ENCODE measurements at places on chromosomes 7 and 10.
A peak's percentile ranks its signal among the peaks of the same experiment; 100 is the strongest.

DNA sequence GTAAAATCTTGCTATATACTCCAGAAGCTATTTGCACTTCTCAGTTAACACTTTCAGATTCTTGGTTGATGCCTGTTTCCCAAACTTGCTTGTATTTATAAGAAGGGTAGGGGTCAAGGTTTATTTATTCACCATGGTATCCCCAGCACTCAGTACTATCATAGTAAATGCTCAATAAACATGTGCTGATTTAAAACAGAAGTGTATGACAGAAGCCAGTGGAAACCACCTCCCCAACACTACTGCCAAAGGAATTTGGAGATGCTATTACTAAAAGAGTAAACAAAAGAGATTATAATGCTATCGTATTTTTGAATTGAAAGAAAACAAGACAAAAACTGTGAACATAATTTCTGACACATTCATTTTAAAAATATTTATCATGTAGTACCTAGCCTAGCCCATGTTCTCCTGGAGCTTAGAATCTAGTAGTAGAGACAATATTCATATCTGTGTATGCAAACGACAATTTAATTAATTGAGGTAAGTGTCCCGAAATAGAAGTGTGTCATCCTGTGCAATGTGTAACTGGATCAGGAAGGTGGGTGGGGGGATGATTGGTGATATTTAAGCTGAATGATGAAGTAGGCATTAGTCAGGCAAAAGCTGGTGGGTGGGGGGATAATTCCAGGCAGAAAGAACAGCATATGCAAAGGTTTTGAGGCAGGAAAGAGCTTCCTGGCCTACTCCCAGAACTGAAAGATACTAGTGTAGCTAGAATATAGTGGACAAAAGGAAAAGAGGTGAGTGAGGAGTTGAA, 77.5 kb downstream of the HGF start:
- no peak for DNase-seq

DNA sequence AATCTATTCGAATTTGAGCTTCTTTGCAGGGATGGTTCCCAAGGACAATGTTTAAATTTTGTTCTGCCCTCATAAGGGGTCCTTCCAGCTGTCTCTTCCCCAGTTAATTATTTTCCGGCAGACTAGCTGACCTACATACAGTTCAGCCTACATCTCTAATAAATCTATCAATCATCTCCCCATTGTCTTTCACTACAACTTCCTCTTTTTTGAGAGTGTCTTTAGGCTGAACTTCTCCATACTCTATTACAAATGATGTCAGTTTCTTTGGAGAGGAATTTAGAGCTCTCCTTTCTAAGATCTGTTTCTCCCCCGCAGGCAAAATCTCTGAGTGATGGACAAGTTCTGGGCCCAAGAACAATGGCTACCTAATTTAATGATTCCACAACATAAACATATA, 122.2 kb downstream of the PCLO start:
- DNase-seq, result no peak

DNA sequence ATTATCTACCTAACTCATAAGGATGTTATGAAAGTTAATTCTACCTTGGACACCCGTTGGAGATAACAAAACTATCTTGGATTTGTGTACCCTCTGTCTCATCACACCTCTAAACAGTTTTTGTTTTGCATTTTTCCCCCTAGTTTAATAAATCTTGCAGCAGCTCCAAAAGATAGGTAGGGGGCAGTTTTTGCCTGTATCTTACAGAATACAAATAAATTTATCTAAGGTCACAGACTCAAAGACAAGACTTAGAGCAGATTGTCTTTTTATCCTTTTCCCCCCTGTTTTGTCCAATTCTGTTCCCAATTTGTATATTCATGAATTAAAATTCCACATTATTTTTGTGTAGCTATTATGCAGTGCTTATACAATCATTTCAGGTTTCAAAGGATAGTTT, 5.0 kb upstream of the SORCS1 start:
- no peak for DNase-seq

DNA sequence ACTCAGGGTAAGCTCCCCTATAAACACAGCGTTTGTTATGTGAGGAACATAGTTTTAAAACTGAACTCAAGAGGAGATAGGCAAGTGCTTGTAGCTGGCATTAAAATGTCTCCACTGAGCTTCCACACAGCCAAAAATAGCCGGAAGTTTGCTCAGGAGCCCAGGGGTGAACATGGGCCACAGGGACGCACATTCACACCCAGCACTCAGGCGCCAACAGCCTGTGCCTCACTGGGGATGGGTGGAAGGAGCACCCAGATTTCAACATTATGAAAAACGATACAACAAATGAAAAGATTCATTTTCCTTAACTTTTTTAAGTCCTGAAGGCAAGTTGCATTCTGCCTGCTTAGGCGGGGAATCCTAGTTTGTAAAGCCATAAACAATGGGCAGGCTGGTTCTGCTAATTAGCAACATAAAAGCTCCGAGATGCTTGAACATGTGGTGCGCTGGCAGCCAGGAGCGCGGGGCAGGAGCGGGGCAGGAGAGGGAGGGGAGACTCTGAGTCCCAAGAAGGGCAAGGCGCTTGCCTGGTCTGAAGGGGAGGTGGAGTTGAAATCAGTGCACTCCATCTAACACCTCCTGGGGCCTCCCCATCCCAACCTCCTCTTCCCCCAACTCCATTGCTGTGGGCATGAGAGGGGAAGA, 235.9 kb downstream of the COBL start:
- no peak for DNase-seq

DNA sequence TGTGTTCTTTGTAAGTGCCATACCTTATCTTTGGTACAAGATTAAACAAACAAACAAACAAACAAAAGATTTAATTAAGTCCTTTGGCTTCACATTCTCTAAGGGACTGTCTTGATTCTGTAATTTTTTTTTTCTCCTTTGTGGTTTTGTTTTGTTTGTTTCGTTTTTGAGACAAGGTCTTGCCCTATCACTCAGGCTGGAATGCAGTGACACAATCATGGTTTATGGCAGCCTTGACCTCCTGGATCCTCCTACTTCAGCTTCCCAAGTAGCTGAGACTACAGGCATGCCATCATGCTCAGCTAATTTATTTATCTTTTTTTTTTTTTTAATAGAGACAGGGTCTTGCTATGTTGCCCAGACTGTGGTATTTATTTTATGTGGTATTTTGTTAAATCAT, 165.8 kb downstream of the LRRC4 start:
- DNase-seq, result no peak

DNA sequence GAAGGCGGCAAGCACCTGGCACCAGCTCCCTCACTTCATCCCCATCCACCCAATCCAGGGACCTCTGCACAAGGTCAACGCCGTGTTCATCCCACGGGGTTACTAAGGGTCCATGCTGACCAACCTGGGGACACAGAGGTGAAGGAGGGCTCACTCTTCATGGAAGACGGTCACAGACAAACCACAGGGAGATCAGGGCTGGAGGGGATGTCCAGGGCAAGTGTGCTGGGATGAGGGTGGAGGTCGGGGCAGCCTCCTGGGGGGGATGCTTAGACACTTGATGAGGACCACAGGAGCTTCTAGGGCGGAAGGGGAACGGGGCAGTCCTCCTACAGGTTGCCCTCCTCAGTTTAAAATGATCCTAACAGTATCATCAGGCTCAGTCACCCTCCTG, 46.7 kb downstream of the FAM53B start:
- DNase-seq, result no peak

- DNase-seq, result no peak
These were observed 72.0 kb upstream of the KCTD7 start for GRCh38 chr7:66556549-66557213.

GRCh38 chr7:81743665-81744064, 26.2 kb downstream of the HGF start:
- no peak for DNase-seq

DNA sequence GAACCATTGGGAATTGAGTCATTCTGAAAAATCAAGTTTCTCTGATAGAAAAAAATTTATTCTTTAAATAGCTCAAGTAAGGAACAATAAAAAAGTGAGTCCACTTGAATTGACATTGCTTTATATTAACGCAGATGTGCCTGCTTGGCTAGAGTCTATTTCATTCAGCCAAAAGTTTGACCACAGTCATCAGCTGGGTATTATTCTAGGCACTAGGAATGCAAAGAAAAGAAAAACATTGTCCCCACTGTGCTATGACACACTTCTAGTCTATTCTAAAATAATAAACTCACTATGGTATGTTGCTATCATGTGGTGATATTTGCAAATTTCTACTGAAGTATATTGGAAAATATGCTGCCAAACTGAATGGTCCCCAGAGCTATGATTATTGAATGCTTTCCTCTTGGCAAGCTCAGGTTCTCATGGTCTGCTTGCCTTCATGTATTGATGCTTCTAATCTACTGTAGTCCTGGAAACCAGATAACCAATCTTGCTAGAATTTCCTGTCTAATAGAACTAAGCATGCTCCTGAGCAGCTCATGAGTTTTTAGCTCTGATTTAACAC, 8.3 kb downstream of the SFRP4 start:
- no peak for DNase-seq

DNA sequence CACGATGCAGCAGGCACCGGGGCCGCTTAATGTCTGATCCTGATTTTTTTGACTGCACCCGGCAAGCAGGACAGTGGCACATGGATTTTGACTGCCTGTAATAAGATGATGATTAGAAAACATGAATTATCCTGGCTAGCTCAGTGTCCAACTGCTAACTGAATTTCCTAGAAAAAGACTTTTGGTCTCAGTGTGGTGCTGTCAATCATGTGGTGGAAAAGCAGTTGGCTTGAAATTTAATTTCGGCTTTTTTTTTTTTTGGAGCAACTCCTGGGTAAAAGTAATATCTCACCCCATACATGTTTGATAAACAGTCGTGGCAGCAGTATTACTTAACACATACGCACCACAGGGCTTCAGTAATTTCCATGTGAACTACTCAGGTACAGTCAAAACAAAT, 227.7 kb downstream of the FANK1 start:
- DNase-seq, result no peak

- DNase-seq, result no peak
These were observed 52.0 kb upstream of the ZNRF2 start for GRCh38 chr7:30232391-30232790.

GRCh38 chr7:151272877-151273276, 24.4 kb upstream of the SMARCD3 start:
- DNase-seq, result no peak

DNA sequence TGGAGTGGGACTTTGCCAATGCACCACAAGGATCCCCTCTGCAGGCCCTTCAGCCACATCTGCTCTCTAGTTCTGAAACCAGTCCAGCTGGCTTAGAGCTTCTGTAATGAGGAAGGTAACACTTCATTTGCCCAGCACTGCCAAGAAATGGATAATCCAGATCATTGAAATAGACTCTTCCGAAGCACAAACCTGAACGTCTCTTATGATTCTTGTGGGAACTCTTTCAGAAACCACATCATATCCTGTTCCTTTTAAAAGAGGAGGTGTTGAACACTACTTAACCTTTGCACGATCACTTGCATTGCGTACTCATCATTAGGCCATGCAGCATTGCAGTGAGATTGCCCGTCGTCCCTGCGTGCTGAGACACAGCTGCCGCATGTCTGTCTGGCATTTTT, 25.8 kb upstream of the PLPP4 start:
- no peak for DNase-seq

GRCh38 chr10:102274062-102274461, 28.7 kb downstream of the GBF1 start:
- no peak for DNase-seq

GRCh38 chr10:112184379-112184778, 814 bp upstream of the GPAM start:
- DNase-seq, result peak; percentile 3

- DNase-seq, result no peak
These were observed 1.4 kb upstream of the IL6 start for GRCh38 chr7:22725585-22725984.

GRCh38 chr10:115903845-115904244, 369.2 kb downstream of the GFRA1 start:
- no peak for DNase-seq

GRCh38 chr10:87915406-87915805, 52.0 kb downstream of the PTEN start:
- no peak for DNase-seq

GRCh38 chr10:11598712-11599397, 12.6 kb downstream of the USP6NL start:
- no peak for DNase-seq

DNA sequence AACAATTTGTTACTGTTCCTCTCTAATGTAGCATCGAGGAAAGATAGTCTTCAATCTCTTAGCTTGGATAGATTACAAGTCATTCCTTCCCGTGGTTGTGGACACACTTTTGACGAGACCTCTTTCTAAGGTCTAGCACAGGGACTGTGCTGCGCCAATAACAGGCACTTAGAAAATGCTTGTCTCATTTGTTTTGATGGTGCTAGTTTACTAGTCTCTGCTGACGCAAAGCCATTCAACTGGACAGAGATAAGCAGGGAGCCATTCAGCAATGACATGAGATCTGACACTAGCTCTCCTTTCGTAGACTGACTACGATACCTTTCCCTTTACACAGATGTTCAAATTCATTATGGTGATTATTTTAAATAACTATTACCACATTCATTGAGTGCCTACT, 6.4 kb upstream of the JAZF1 start:
- DNase-seq, result no peak

- no peak for DNase-seq
These were observed 150.7 kb upstream of the WDR11 start for GRCh38 chr10:120700426-120700825.

DNA sequence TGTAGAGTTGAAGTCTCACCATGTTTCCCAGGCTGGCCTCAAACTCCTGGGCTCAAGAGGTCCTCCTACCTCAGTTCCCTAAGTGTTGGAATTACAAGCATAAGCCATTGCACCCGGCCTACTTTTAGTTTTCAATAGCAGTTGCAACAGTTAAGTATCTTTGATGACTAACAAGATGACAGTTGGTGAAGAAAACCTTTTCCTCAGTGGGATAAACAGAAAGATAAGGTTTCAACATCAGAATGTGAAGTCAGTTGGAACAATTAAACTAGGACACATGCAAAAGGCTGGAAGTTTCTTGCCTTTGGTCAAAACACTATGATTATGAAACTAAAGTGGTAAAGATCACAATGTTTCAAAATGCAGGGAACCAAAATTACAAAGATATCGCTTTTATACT, 169.2 kb downstream of the ZNF438 start:
- no peak for DNase-seq

GRCh38 chr10:35578618-35578956, 26.6 kb upstream of the GJD4 start:
- no peak for DNase-seq

GRCh38 chr7:43655584-43655983, 72.7 kb downstream of the STK17A start:
- DNase-seq, result no peak

DNA sequence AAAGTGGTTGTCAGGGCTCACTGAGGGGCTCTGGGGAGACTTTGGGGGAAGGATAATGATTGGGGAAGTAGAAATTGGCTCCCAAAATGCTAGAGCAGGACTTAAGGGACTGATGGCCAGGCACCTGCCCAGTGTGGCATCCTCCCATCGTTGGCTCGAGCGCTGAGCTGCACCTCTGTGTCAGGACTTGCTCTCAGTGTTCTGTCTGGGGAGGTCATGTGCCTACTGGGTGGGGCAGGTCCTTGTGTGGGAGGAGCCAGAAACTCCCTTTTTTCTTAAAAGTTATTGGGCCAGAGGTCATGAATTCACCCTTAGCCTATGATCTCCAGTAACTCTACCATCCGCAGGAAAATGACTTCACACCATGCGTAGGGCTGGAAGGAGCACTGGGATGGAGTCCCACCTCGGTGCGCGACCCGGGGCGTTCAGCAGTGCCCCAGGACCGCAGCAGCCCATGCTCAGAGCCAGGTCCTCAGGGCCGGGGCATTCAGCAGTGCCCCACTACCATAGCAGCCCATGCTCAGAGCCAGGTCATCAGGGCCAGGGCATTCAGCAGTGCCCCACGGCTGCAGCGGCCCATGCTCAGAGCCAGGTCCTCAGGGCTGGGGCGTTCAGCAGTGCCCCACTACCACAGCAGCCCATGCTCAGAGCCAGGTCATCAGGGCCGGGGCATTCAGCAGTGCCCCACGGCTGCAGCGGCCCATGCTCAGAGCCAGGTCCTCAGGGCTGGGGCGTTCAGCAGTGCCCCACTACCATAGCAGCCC, 221.9 kb downstream of the EBF3 start:
- no peak for DNase-seq

Measured in NCI-H146 (cell line).